ENCODE measurements at places on chromosomes 12 and 14.

- no peak for DNase-seq
Observed at GRCh38 chr14:101350021-101350420, 211.3 kb upstream of the DIO3 start.

DNA sequence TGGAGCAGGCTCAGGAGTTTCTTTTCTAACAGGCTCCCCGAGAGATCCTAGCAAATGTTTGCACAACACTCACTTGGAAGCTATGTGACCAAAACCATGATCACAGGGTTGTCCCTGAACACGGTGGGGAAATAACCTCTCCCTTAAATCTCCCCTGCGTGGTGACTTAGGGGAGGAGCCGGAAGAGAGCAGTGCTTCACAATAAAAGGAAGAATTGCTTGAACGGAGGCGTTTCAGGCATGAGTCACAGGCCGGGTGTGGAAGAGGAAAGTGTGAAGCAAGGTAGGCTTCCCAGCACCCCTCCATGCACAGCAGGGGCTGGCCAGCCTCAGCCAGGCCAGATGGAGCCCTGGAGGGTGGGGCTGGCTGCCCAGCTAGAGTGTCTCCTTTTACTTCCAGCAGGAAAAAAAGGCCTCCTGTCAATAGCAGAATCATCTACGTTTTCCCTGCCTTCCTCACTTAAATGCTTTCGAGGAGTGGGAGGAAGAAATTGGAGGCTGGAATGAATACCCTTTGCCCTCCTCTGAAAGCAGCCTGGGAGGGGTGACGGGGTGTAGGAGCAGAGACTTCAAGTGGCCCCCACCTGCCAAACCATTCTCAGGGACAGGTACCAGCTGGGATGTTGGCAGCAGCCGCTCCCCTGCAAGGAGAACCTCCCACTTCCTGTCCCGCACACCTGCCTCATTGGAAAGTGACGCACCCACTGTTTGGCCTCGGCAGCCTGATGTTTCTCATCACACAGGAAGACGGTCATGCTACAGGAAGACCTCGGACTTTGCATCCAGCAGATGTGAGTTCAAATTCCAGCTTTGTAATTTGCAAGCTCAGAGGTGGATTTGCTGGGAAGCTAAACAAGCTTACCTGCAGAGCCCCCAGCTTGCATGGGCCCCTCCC is 30.1 kb upstream of the PPP2R5C start:
- peak; percentile 76 for DNase-seq

GRCh38 chr12:112905451-112906089 is 1.2 kb upstream of the OAS1 start:
- no peak for DNase-seq

DNA sequence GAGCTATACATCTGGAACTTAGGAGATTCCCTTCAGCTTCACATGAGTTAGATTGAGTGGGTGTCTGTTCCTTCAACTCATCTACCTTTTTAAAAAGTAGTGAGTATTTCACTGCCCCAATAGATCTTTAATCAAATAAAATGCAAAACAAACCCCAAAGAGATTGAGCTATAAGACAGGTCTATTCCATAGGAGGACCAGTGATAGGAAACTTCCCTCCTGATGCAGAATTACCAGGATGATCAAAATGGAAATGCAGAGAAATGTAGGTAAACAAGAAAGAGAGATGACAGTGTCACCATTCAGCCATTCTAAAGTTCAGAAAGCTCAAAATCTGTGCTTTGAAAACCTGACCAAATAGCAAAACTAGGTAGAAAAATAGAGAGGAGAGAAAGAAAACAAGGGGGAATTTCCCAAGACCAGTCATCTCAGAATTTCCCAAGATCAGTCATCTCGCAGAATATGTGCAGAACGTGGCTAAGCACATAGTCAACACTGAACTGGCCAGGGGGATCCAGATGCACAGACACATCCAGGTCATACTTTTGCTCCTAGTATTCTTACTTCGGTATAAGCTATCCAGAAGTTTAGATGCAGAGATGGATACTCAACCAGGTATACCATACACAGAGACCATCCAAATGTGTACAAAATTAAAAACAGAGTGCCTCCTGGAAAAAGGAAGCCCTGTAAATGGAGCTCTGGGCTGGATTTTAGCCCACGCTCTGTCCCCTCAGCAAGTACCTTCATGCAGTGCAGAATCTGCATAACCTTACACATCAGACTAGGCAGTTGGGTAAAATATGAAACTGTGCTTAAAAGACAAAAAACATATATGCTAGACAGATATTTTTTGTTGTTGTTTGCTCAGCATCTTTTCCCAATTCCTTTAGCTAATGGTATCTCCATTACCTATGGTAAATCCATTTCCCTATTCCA is 27.4 kb downstream of the SLC41A2 start:
- no peak for DNase-seq

- DNase-seq, result no peak
Observed at GRCh38 chr12:113135178-113136127, at the start of gene RASAL1. TSS of gene RASAL1 (minus strand) at chr12:113135761. CDS start at chr12:113135462, 299 bp downstream.

- peak; percentile 13 for DNase-seq
Observed at GRCh38 chr12:107779077-107779831, 4.8 kb downstream of the ASCL4 start.

DNA sequence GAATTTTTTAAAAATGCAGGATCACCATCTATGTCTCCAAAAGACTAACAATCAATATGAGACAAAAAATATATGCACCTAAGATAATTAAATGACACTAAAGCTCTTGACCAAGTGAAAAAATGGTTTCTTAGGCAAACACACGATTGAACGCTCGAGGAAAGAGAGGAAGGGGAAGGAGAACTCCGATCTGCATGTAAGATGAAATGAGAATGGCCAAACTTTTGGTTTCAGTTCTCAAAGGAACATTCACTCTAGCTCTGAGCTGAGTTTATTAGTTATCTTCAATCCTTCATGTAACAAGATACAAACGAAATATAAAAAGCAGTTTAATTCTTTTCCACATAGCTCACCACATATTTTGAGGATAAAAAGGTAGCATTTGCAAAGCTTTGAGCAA is 2.8 kb downstream of the DYRK4 start:
- DNase-seq, result no peak

DNA sequence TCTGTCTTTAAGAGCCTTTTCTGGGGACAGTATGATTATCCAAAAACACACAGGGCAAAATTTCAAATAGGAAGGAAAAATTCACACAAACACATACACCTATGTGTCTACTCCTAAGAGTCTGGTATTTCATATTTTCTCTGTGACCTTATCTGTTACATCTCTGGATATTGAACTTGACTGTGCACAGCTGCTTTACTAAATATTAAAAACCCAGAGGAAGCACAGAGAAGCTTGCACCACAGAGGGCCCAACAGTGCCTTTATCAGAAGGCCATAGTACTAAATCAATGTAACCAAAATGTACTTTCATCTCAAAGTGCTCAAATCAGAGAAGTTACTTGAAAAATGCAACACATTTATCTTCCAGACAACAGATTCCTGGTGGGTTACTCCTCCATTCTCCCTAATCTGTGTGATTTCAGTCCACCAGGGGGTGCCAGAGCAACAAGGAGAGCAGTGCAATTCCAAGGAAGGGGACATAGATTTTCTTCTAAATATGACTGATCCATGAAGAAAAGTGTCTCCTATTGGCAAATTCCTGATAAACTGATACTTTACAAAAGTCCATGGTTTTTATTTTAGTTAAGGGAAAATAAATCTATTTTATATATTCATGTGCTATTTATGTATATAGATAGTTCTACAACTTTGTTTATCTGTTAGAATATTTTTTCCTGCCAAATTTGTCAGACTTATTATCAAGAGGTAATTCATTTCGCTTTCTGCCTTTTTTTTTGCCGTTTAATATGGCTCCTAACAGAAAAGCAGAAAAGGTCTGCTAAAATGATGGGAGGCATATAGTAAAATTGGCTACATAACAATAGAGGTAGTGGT is 617.6 kb downstream of the LRFN5 start:
- DNase-seq, result peak; percentile 37

DNA sequence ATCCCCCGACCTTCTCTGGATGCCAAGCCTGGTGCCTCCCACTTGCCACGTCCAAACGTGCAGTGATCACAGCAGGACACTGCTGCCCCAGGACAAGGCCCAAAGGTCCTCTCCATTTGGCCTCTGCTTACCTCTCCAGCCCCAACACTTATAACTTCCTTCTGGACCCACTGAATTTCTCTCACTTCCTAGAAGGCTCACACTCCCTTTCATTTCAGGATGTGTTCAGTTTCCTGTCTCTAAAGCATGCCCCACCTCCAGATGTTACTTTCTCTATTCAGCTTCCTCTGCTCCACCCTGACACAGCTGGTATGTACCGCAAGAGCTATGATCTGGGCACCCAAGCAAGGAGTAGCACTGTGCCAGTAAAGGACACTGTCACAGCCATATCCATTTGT is 33.0 kb downstream of the CDKL1 start:
- no peak for DNase-seq

DNA sequence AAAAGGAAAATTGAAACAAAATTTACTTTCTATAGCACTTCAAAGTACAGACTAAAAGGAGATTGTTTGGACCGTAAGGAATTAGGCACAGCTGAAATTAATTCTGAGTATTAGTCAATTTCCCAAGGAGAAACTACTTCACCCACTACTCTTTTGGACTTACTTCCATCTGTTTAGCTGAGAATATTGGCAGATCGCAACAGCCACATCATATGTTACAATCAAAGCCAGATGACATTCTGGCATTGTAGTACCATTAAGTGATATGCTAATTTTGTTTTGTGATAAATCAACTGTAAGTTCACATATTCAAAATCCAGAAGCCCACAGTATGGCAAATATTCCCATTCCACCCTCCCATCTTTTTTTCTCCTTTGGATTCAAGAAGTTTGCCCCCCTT is 47.1 kb upstream of the ANKS1B start:
- no peak for DNase-seq

GRCh38 chr14:35073486-35073885 is 27.4 kb downstream of the FAM177A1 start:
- DNase-seq, result no peak

DNA sequence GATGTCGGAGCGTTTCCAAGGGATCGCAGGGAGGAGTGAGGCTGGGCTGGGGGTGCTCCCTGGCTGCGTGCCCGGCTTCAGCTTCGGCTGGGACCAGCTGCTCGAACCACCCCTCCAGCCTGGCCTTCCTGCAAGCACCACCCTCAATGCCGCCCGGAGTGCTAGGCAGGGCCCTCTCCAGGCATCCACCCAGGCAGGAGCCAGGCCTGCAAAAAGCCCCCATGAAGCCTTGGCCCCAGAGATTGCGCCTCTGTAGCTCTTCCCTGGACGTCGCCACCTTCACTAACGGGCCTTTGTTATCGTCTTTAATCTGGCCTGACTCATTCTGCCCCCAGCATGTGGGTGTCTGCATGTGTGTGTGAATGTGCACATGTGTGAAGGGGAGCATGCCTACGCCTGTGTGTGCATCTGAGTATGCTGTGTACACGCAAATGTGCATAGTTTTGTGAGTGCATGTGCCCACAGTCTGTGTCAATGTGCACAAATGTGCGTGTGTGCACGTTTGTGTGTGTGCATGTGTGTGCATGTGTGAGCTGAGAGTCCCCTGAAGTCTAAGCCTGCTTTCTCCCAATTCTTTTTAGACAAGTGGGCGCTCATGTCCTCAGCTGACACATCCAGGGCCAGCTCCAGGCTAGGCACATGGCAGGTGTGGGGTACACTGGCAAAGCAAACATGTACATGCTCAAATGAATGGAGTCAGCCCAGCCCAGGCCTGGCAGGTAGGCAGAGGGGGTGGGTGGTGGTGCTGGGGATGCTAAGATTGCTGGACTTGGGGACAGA is 195.4 kb upstream of the C14orf180 start:
- no peak for DNase-seq

- no peak for DNase-seq
Observed at GRCh38 chr12:117774941-117775775, 193.6 kb downstream of the KSR2 start.

DNA sequence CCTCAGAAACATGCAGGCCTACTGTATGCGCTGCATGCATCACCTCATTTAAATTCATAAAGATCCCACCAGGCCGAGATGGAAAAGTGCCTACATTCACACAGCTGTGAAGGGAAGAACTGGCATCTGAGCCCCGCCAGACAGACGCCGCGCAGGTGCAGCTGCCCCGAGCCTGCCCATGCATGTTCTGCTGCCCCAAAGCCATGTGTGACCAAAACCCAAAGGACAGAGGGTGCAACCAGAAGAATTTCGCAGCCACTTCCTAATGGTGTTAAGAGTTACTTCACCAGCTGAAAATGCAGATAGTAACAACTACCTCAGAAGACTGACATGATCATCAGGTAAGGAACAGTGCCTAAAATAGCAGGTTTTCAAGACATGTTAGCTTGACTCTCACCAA is 13.5 kb upstream of the KRT8 start:
- no peak for DNase-seq

GRCh38 chr12:76871082-76871481 is 7.7 kb downstream of the CSRP2 start:
- no peak for DNase-seq

GRCh38 chr12:120515496-120515895 is 13.5 kb downstream of the COQ5 start:
- DNase-seq, result peak; percentile 76

- DNase-seq, result no peak
Observed at GRCh38 chr14:23432946-23433345, 2.5 kb downstream of the MYH7 start.

DNA sequence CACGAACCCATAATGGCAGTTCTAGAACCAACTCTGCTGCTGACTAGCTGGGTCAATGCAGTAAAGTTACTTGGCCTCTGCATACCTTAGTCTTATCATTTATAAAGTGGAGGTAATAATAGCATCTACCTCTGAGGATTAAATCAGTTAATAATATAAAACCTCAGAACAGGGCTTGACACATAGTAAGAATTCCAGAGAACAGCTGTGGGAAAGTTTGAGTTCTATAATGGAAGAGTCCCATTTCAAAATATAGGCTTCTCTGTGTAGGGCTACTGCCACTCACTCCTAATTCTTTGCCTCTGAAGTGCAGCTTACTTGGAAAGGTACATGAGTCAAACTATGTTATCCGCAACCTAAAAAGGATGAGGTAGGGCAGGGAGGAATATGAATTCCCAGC is 269.2 kb upstream of the PRKD1 start:
- no peak for DNase-seq

DNA sequence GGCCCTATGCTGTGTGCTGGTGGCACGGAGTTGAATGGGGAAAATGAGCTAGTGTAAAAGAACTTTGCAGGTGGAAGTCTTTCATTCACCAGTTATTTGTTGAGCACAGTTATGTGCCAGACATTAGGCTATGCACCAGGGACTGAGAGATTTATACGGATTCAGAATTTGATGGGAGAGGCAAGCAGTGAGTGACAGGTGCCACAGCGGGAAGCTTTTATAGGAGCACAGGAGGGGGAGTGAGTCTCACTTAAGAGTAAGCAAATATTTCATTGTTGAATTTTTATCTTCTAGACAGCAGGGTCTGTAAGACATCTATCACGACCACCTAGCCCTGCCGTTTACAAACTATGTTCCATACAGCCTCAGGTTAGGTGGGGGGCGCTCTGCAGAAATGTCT is 320.6 kb downstream of the SNAPC1 start:
- DNase-seq, result no peak

- no peak for DNase-seq
Observed at GRCh38 chr14:95204705-95205104, 47.4 kb upstream of the DICER1 start.

- no peak for DNase-seq
Observed at GRCh38 chr12:120725151-120725658, 421 bp upstream of the ACADS start.

- DNase-seq, result no peak
Observed at GRCh38 chr12:60100160-60100559, 504.3 kb downstream of the SLC16A7 start.
